ENCODE measurements at places on chromosomes 7 and 10.
A peak's percentile ranks its signal among the peaks of the same experiment; 100 is the strongest.

- DNase-seq, result no peak
These were observed 319.6 kb upstream of the SHH start for GRCh38 chr7:156131881-156132280.

DNA sequence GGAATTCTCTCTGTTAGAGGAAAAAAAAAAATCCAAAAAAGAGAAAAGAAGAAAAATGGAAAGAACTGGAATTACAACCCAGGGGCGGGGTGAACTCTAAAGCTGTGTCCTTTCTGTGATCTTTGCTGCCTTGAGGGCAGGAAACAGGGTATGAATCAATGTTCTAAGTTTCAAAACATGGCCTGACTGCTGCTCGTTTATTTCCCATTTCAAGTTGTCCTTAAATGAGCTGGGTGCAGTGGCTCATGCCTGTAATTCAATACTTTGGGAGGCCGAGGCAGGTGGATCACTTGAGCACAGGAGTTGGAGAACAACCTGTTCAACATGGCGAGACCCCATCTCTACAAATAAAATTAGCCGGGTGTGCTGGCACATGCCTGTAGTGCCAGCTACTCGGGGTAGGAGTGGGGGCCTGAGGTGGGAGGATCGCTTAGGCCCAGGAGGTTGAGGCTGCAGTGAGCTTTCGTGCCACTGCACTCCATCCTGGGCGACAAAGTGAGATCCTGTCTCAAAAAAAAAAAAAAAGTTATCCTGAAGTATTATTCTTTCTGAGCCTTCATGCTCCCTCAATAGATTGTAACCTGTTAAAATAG, 24.7 kb upstream of the TFAM start:
- DNase-seq, result no peak

DNA sequence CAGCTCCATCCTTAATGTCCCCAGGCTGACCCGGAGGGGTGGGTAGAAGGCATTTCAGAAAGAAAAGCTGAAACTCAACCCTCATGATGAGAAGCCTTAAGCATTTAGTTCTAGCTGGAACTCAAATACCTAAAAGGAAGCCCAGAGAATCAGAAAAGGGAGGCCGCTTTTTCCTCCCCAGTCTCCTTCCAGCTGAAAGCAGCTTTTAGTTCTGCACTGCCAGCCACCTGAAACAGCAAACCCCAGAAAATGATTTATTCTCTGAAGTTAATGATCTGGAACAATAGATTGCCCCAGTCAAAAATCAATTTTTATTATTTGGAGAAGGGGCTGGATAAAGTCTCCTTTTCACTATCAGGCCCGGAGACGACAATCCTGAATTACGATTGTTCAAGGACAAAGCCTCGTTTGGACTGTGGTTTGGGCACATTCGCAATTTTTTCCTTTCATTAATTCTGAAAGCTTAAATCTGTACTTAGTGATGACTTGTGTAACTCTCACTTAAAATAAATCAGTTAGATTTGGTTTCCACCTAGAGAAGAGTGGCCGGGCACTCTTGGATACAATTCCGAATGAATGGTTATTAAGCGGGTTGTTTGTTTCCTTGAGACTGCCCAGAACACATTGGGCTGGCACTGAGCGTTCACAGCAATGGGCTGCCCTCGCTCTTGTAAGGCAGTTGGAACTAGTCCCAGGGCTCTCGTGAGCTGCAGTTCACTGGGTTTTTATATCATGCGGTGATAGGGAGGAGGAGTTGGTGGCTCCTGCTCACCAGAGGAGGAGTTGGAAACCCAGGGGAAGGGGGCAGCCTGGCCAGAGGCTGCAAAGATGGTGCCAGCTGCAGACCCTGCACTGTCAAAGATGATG, 262.2 kb downstream of the CCSER2 start:
- DNase-seq, result no peak

DNA sequence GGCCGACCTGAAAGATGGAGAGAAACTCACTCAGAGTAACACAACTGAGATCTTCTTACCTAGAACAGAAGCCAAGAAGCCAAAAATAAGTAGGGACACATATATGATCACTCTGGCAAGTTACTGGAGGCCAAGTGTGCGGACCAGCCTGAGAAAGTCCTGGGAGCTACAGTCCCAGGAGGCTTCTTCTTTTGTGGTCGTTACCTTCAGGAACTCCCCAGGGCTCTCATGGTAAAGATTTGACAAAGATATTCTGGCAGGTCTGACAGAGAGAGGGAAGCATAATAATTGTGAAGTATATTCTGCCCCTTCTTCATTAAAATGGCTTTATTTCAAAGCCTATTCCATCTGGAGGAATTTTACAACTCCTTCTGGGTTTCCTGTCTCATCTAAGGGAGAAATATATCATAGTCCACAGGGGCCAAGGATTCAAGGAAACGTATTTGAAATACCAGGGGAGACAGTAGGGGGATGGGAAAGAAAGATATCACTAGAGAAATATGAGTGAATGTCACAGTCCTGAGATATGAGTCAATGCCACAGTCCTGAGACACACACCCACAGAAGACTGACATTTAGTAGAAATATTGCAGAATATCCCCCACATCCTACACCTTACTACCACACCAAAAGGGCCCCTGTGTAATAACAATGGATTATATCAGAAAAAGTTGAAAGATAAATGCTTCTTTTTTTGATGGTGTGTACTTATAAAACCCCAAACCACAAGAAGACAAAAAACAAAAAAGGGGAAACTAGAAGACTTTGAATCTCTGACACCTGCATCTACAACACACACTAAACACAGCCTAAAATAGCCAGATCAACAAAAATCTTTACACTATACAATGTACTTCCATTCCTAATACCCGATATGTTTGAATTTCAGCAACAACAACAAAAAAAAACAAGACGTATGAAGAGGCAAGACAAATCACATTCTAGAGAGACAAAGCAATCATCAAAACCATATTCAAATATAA, 594.2 kb upstream of the NRG3 start:
- DNase-seq, result no peak

DNA sequence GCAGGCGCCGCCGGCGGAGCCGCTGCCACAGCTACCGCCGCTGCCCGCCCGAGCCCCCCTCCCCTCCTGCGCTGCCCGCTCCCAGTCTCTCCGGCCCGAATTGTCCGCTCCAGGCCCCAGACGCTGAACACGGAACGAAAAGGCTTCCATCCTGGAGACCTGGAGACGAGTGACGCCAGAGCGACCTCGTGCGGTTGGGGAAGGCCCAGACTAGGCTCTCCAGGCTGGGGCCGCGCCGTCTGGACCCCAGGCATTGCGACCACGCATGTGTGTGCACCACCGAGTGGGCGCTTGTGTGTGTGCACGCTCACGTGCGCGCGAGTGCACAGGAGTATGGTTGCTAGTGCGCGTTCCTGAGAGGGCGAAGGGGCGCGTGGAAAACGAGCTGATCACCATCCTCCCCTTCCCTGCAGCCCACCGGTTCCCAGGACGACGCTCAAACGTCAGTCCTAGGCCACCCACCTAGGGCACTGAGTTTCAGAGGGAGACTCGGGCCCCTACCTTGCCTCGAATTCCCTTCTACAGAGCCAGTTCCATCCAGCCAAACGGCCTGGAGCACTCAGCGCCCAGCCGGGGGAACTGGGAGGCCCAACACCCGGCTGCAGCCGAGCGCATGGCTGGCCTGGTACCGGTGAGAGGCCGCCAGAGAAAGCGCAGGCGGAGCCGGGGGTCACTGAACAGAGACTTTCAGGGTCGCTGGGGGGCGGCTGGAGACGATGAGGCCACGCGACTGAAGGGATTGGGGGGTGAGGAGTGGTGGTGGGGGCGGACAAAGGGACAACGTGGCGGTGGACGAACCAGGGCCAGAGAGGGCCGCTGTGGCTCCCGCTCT, 11.6 kb downstream of the LBX1 start:
- DNase-seq, result peak; percentile 42

- no peak for DNase-seq
These were observed 410.8 kb upstream of the PODXL start for GRCh38 chr7:131967216-131967730.

DNA sequence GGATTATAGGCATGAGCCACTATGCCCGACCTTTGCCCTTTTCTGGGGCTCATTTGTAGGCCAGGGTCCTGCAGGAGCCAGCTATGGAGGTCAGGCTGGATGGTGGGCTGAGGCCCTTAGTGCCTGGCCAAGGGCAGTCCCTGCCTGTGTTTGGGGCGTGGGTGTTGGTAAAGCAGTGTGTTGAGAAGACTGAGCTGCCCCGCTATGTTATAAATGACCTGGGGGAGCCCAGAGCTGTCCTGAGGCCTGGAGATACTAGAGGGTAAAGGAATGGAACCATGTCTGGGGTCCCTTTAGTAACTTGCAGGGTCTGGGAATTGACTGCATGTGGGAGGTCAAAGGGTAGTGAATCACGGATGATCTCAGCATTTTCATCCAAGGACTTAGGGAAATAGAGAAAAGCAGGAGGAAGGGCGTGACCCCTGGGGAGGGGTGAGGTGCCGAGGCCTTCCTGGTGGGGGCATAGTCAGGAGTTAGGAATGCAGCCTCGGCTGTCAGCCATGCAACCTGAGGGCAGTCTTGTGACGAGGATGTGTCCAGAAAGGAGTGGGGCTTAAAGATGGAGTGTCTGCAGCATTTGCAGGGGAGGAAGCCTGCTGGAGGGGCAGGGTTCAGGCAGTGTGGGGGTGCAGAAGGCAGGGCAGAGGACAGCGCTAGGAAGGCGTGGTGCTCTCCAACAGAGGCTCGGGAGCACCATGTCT, 31.5 kb downstream of the TMEM248 start:
- DNase-seq, result peak; percentile 27

DNA sequence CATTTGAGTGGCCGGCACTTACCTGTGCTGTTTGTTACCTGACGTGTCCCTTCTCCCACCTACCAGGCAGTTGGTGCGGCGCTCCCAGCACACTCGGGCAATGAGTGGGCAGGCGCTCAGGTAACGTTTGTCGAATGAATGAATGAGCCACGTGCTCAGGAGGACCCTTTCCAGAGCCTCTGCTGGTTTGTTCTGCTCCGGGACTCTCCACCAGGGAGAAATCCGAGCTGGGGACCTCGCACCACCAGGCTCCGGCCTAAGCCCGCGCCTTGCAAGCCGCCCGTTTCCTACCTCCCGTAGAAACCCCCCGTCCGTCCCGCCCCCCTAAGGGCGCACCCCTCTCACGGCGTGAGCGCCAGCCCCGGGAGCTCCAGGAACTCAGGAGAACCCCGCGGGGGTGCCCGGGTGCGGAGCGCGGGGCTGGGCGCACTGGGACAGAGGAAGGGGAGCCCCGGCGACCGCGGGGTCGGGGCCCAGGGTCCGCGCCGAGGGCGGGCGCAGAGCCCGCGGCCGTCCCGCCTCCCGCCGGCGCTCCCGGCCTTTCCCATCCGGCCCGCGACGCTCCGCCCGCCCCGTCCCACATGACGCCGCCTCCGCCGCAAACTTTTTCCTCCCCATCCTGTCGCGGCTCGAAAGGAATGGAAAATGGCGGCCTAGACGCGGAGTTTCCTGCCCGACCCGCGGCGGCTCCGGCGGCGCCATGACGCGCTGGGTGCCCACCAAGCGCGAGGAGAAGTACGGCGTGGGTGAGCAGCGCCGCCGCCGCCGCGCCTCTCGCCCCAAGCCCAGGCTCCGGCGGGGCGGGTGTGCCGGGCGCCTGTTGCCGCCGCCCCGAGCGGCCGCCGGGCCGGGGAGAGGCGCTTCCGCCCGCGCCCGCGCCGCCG, at the start of gene DOCK1:
Gene DOCK1, plus strand, starts transcription at position 611 of the 884 bp plus-strand sequence. Its CDS starts 90 bp downstream, at position 701.
- peak; percentile 83 for DNase-seq

- no peak for DNase-seq
These were observed 14.7 kb downstream of the CNPY1 start for GRCh38 chr7:155531681-155532080.

GRCh38 chr7:36167403-36168050, 14.5 kb downstream of the EEPD1 start:
- no peak for DNase-seq

- DNase-seq, result no peak
These were observed 22.5 kb downstream of the CEP41 start for GRCh38 chr7:130418306-130418705.

DNA sequence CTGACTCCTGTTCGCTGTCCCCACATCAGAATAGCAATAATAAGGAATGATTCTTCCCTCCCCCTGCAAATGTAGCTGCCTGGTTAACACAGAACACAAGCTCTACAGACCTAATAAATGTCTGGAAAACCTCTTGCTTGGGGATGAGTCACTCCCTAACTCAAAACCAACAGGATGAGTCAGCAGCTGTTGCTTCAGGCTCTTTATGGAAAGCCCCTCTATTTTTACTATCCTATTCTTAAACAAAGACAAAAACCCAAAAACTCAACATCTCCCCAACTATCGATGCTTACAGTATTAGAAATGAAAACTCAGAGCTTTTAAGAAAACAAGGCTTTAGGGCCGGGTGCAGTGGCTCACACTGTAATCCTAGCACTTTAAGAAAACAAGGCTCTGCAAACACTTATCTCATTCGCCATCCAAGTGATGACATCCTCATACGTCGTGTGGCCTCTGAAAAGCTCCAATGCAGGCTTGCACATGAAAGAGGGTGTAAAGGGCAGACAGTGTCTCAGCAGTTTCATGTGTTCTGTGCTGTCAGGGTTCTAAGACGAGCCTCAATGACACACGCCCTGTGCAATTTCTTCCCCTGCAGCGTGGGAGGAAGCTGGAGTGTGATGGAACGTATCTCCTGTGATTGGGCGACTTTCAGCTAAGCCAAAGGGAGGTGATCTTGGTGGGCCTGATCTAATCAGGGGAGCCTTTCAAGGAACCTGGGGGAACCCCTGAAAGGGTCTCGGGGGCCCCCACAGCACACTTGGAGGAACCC, 70.1 kb downstream of the AMZ1 start:
- peak; percentile 98 for DNase-seq

GRCh38 chr10:112952282-112953173, 2.5 kb downstream of the TCF7L2 start:
- DNase-seq, result peak; percentile 39

DNA sequence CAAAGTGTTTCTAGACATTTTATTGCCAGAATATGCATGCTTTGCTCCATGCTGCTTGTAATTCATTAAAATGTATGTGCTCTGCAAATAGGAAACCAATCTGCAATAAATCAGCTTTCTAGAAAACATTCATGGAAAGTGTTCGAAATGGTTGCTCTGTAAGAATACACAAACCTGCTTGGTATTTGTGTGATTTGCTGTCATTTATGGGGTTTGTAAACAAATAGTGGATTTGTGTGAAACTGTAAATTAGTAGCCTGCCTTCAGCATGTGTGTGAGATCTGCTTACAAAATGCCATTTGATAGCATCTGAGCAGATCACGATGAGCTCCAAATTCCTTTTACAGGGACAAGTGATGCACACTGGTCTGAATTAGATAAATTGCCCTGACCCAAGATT, 219.0 kb upstream of the CSTF2T start:
- DNase-seq, result no peak

GRCh38 chr10:100103581-100103980, 21.9 kb upstream of the CPN1 start:
- DNase-seq, result peak; percentile 53
